ENCODE measurements at places on chromosomes 2 and 18.

DNA sequence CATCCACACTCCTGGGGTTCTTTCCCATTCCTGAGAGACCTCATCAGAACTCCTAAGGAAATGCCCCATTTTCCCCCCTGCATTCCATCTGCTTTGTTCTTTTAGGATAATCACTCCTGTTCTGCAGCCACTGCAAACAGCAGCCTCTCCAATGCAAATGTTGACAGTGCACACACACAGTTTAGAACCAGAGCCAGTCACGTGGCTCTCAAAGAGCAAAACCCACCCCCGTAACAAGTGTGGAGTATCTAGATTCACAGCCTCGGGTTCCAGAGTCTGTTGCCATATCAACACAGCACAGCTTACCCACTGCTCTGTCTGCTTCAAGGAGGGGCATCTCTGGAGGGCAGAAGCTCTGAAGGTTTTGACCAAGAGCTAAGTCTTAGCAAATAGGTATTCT is 180.0 kb downstream of the NAPG start:
- DNase-seq, result no peak

GRCh38 chr2:43408407-43409160 is 182.2 kb upstream of the ZFP36L2 start:
- no peak for DNase-seq

DNA sequence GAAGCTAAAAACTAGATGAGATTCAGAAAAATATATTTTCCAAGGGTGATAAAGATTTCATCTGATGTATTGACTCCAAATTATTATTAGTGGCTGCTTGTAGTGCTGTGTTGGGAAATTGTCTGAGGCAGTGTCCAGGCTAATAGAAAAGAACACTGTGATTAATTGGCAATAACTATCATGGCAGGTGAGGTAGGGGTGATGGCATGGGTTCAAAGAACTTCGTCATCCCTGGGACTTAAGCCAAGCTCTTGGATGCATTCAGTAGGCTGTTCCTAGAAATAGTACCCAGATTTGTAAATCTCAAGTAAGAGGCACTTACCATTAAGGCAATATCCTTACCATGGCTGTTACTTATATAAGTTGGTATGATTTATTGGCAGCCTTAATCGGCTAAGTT is 13.2 kb upstream of the RAPGEF4 start:
- DNase-seq, result no peak

DNA sequence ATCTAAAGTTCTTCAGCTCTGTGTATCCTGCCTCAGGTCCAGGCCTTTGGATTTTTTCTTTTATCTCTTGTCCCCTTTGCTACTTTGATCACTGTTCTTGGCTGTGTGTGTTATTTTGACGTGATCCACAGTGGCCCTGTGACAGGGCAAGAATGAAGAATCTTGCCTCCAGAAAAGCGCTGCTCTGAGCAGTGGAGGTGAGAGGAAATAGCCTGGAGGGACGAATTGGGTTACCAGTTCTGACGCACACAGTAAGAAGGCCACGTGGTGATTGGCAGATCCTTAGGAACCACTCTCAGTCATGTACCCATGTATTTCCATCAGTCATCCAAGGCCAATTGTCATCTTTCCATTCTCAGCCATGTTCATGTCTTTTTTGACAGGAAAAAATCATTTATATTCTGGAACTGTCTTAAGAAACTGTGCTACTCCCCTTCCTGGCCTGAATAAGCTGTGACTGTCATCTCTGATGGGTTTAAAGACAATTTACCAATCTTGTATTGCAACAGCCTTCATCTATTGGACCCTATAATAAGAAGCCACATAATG is 47.6 kb downstream of the MAPK4 start:
- no peak for DNase-seq

DNA sequence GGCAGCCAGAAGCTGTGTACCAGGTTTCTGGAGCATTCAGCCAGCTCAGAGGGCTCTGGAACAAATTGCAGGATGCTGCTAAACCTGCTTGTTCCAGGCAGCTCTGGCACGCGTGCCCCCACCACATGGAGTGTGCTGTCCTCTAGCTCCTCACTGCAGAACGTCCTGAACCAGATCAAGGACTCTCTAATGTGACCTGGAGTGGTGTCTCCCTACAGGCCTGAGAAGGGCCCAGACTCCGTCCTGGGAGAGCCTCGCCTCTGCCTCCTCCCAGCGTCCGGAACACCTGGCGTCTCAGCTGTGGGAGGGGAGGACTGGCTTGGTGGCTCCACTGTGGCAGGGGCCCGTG is 115.6 kb upstream of the GPC1 start:
- no peak for DNase-seq

GRCh38 chr2:88697370-88698026 is 6.0 kb downstream of the RPIA start:
- DNase-seq, result no peak

DNA sequence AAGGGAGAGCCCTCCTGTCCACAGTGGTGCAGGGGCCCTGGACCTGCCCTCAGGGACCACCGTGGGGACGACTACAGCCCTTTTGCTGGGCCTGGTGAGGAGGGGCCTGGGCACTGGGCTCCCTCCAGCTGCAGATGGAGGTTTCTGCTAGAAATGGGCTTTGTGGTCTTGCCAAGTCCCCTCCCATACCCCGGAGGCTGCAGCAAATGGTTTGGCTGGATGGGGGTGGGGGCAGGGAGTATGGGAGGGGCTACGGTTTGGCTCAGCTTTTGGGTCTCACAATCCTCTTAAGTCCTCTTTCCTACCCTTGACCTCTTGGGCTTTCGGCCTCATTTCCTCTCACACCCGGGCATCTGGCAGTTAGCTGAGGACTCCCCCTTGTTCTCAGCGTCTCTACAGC is 21.7 kb downstream of the TET3 start:
- DNase-seq, result no peak

- no peak for DNase-seq
Observed at GRCh38 chr2:28002181-28002580, 111.7 kb downstream of the BABAM2 start.

DNA sequence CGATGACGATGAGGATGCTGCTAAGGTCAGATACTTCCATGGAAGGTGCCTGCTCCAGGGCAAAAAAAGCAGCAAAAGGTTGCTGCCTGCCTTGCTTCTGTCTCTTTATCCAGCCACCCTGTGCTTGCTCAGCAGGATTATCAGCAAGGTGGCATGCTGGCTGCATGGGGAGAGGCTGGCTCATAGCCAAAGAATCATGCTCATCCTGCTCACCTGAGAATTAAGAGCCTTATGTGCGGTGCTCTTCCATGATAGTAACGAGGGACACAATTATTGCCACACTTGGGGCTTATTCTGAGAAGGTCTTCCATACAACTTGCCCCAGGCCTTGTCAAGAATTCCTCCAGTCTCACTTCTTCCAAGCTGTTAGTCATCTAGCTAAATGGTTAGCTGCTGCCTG is 60.4 kb upstream of the SEC11C start:
- no peak for DNase-seq

- no peak for DNase-seq
Observed at GRCh38 chr2:203664029-203664755, 42.2 kb upstream of the CD28 start.

- no peak for DNase-seq
Observed at GRCh38 chr2:73069855-73070642, 1.5 kb downstream of the SFXN5 start.
